ENCODE measurements at places on chromosomes 6 and 20.

DNA sequence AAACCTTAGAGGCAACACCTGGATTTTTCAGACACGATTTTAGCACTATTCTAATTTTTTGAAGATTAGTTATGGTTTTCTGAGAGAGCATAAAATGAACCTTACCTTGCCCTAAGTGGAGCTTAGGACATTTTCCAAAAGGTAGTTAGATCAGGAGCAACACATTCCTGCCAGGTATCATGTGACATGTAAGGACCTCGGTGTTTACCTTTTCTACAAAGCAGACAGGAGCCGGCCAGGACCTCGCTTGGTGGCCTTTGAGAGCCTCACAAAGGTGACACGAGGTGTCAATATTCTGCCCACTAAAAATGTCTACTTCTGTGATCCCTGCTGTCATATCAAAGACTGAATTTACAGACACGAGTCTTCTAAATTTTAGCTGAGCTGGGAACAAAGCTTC is 174.9 kb downstream of the SMOC2 start:
- no peak for DNase-seq

- DNase-seq, result no peak
Measured at GRCh38 chr20:57805747-57806146, 95.9 kb upstream of the PMEPA1 start.

GRCh38 chr20:62845416-62846160 is 16.0 kb downstream of the TCFL5 start:
- DNase-seq, result no peak

GRCh38 chr6:29561091-29561490 is 1.6 kb upstream of the UBD start:
- DNase-seq, result peak; percentile 19

- DNase-seq, result no peak
Measured at GRCh38 chr20:13061381-13061780, 52.6 kb downstream of the SPTLC3 start.

GRCh38 chr6:151325075-151326050 is 66.0 kb downstream of the ZBTB2 start:
- DNase-seq, result peak; percentile 32

GRCh38 chr20:62405108-62405980 is 1.7 kb downstream of the CABLES2 start:
- peak; percentile 34 for DNase-seq

- no peak for DNase-seq
Measured at GRCh38 chr6:110538416-110539160, 62.2 kb upstream of the SLC22A16 start.

DNA sequence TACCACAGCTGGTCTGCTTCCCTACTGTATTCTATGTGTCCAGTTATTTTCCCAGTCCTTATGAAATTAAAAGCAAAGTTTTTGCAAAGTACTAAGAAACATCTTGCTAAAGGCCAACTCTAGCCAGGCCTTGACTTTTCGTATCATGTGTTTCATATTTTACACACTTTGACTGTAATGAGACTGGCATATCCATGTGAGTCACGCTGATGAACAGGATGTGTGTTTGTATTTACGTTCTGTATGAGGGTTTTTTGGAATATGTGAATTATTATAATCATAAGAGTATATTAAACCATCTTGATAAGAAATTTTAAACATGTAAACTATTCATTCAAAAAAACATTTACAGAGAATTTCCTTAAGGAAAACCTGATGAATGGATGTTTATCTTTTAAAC is 59.7 kb downstream of the EYA4 start:
- no peak for DNase-seq

DNA sequence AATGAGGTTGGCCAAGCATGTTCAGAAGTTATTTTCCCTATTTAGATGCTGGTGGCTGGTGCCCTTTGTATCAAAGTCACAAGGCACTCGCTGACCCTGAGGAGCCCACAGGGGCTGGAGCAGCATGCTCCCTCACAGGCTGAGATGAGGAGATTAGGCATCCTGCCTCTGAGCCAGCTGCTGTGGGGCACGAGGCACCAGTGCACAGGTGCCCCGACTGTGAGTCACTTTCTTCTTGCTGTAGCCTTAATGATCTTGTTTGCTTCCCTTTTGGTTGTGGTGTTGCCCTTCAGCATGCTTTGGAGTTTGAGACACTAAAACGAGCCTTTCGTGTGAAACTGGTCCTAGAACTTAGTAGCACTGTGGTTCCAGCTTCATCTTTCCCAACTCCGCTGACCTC is 4.3 kb downstream of the PSMG4 start:
- DNase-seq, result no peak

GRCh38 chr6:19838442-19839236 is 1.5 kb downstream of the ID4 start:
- no peak for DNase-seq
